Vagina (tissue), 2 donors: ENCODE measurements at places on chromosomes 13 and 19. TPM values are rescaled to one million over a fixed set of nuclear protein-coding genes. Genes with fewer than 3 reads are reported as not detected.

GRCh38 chr13:37960427-37960826, 90.9 kb upstream of the TRPC4 start:
- DNase-seq = no peak

KIR3DL1 gene
- total RNA-seq = not detected

- DNase-seq = no peak
Measured at GRCh38 chr19:3771906-3772455, at the start of gene RAX2. RAX2 (minus strand) TSS chr19:3772228; CDS start chr19:3771742, 486 bp downstream.

DNA sequence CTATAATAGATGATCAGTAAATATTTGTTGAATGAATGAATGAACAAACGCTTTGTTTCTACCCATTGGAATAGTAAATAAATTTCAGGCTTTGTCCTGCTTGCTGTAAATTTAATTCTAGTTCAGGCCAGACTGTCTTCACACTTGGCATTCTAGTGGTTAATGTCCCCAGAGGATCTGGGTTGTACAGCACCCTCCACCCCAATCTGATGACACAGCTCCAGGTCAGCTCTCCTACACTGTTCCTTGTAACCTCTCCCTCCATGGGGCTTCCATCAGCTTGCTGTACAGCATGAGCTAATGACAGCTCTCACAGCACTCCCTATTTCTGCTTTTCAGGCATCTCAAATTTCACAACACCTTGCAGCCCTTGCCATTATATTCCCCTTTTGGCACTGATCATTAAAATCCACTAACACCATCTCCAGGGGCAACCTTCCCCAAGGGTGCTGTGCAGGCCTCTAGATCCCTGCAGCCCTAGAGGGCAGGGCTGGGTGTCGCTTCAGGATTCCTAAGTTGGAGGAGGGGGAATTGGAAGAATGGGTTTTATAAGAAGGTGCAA, 12.7 kb upstream of the KL start:
- DNase-seq = no peak

DNA sequence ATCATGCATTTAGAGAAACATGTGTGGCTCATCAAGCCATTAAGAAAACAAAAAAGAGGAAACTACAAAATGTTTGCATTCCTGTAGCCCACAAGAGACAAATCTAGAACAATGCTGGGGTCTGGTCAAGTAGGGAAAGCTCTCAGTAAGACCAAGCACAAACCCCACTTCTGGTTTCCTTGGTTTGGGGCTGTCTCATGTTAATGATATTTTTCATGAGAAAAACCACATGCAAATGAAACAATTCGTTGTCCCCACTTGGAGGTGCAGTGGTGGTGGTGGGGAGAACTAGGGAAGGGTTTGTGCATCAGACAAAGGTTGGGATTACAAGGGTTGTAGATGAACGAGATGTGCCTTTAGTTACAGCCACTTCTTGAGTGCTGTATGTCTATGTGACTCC, 7.0 kb upstream of the RB1 start:
- DNase-seq = no peak

LIN37 gene
- 11.3 TPM for total RNA-seq

DNA sequence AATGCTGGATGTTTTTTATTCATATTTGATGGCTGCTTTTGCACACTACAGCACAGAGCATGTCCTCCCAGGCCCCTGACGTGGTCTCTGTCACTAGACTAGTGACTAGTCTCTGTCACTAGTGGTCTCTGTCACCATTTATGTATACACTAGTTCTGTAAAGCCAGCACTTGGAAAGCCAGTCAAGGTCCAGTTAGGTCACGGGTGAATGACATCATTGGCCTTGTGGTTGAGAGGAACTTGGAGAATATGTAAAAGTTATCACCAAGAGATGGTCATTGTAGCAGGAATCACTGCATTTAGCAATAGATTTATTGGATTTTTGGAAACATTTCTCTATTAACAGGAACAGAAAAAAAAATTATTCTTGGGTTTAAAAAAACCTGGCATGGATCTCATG, 72.9 kb downstream of the SHISA2 start:
- no peak for DNase-seq

- no peak for DNase-seq
Measured at GRCh38 chr19:49113762-49114629, at the start of gene LIN7B. LIN7B (plus strand) TSS chr19:49114370; CDS start chr19:49114405, 35 bp downstream.

DNA sequence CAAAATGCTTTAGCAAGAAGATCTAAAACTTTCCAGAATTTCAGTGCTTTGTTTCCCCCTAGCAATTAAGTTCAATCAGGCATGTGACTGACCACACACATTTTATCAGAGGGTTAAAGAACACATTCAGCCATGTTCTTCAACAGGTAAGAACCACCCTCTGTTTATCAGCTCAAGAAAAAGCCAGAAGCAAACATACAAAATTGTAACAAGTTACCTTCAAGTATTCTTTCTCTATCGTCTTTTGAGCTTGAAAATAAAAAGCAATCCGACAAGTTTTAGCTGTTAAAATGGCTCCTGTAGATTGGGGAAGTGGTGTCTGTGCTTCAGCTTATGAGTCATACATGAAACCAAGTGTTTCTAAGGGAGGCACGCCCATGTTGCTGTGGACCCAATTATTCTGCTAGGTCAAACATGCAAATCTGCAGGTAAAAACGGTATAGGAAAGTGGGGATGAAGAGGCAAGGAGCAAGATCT, at the start of gene ELF1:
Gene ELF1, minus strand, starts transcription at position 306 of the 477 bp plus-strand sequence. CDS start 37,262 bp downstream, outside the sequence.
- no peak for DNase-seq

DIRAS1 gene
- 2.0 TPM for total RNA-seq

- DNase-seq = peak; percentile 69
Measured at GRCh38 chr19:41588497-41589209, 12.7 kb downstream of the CEACAM21 start.

DNA sequence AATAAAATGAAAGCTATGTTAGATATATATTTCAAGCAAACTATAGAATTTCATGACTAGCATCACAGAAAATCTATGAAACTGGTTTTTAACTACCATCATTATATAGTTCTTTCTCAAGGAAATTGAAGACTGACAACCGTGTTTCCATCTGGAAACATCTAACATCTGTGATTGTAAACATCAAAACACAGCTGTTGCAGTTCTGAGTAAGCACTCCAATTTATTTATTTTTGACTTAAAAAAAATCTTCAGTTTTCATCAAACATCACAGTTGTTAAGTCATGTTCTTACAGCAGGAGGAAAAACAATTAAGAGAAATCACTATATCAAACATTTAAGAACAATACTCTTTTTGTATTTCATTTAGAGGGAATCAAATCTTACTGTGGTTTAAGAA, 1653.0 kb upstream of the MIR17HG start:
- no peak for DNase-seq

GNG7 gene
- 2.0 TPM for total RNA-seq

DNA sequence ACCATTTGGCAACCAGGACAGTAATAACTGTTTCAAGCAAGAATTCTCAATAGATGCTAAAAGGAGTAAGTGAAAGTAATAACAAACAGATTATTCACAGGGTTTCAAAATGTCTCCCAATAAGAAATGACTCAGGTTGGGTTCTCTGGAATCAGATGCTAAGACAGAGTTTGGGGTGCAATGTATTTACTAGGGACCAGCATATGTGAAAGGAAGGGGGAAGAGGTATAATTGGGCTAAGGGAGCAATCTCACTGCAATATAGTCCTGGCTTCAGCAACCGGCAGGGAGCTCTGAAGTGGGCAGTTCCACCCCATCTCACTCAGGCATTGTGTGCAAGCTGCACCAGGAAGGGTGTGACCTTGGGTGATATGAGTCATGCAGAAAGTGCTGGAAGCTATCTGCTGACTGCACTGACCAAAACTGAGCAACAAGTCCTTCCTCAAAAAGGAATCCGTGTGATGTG, 23.4 kb downstream of the ZDHHC20 start:
- DNase-seq = no peak

RASAL3 gene
- 7.9 TPM for total RNA-seq

PROZ gene
- total RNA-seq = not detected

GRCh38 chr13:79703772-79704171, 222.8 kb downstream of the NDFIP2 start:
- no peak for DNase-seq

PEPD gene
- total RNA-seq = 61.9 TPM

DNA sequence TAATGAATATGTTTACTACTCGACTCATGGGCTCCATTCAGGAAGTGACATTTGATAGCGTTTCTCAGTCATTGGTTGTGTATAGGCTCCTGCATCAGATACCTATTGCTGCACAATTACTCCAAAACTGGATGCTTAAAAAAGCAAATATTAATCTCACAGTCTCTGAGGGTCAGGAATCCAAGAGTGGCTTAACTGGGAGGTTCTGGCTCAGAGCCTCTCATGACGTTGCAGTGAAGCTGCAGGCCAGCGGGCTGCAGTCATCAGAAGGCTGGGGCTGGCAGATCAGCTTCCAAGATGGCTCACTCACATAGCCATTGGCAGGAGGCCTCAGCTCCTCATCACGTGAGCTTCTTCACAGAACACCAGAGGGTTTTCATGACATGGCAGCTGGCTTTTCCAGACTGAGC, 525.1 kb upstream of the NBEA start:
- no peak for DNase-seq

GRCh38 chr13:43315522-43315921, 292.1 kb downstream of the DNAJC15 start:
- no peak for DNase-seq

DNA sequence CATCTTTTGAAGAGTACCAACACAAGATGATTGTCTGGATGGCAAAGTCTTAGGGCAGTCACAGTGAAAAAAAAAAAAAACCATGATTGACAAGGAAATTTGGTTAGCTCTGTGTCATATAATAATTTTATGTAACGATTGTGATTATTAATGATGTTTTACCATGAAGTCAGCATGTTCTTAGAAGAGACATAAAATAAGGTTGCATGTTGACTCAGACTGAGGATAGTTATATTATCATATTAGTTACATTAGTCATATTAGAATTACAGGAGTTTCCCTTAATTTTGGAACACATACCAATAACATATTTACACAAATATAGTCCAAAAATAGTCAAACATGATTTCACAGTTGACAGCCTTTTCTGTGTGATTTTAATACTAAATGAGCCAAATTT, 5.7 kb downstream of the ZNF431 start:
- no peak for DNase-seq

RYR1 gene
- 1.5 TPM for total RNA-seq

DNA sequence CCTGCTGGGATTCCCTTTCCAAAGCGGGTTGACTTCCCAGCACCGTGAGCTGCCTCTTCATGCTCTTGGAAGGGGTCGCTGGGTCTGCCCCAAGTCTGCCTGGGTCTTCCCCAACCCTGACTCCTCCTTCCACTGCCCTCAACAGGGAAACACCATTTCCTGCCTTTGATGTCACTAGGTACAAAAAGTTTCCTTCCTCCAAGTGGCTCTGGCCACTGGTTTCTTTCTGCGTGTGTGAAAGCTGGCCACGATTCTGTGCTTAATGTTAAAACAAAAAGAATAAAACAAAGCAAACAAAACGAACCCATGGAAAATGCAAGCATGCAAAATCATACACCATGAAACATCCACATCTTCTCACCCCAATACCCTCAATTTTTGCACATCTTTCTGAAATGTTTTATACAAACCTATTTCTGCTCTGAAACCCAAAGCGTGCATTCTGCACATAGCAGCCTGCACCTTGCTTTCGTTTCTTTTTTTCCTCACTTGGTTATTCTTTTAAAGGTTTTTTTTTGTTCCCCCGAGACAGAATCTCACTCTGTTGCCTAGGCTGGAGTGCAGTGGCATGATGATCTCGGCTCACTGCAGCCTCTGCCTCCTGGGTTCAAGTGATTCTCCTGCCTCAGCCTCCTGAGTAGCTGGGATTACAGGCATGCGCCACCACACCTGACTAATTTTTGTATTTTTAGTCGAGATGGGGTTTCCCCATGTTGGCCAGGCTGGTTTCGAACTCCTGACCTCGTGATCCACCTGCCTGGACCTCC, 12.5 kb upstream of the TNFSF9 start:
- DNase-seq = no peak

DNA sequence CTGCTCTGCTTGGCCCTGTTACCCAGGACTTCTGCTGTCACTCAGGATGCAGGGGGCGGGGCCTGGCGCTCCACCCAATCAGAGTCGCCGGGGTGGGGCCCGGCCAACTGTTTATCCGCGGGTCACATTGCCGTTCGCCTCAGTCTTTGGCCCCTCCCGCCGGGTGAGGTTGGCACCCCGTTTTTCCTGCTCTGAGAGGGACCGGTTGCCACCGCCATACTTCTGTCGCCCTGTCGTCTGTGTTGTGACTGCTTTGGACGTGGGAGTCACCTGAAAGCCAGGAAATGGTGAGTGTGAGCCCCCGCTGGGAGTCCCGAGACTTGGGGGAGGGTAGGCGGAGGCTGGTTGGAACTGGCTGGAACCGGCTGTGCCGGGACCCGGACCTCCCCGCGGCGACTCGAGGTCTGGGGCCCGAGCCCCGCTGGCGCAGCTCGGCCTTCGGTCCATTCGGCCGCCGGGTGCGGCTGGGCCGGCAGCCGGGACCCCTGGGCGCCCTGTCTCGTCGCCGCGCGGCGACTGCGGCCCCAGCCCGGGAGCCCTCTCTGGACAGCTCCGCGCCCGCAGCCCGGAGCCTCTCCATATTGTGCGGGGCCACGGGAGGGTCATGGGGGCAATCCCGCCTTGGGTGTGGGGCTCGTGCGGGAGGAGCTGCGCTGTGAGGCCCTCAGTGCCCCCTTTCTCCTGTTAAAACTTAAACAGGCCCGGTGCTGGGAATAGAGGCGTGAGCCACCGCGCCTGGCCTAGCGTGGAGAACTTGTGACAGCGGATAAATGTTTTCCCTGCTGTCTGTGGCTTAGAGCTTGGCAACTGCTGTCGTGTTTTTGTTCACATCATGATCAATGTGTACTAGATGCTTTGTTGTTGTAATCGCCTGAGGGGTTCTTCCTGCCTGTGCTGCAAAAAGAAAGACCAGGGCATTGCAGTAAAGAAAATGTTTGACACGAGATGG, at the start of gene ZNF844:
Gene ZNF844, plus strand, starts transcription at position 142 of the 949 bp plus-strand sequence. Its CDS starts 143 bp downstream, at position 285.
- DNase-seq = peak; percentile 94

DNA sequence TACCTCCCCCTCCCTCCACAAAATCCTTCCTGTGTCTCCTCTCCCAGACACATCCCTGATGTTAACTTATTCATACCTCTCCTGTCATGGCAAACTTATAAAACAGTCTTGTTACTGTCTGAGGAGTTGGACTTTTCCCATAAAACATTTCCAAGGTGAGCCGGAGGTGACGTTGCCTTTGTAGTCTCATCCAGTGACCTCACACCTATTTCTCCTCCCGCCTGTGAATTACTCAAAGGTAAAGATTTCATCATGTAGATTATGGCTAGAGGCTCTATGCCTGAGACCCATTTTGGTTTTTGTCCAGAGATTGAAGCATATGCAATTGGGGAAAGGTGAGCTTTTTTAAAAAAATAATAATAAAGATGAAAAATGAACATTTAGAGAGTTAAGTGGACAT, 529.0 kb downstream of the MYO16 start:
- DNase-seq = no peak

DNA sequence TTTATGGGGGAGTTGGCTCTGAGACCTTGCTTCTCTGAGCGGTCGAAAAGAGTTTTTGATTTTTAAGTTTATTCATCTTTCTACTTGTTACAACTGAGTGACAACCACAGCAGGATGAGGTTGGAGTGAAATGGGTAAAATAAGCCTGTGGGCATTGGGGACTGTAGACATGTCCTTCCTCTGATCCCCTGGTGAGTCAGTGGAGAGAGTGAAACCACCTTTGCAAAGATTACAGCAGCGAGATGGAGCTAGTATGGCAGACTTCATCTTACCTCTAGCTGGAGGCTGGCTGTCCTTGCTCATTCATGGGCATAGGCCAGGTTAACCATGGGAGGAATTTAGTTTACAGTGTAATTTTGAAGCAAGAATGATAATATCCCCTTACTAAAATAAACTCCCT, 30.9 kb upstream of the PSG9 start:
- DNase-seq = no peak

DIS3 gene
- 19.4 TPM for total RNA-seq

GRCh38 chr13:72851678-72852014, 69.7 kb downstream of the PIBF1 start:
- no peak for DNase-seq

GRCh38 chr13:110636701-110637201, 21.4 kb downstream of the NAXD start:
- DNase-seq = no peak
